ENCODE measurements at places on chromosomes 16 and 17. TPM values are rescaled to one million over a fixed set of nuclear protein-coding genes. Genes with fewer than 3 reads are reported as not detected.

- no peak overlapping the region for H3K4me3 ChIP-seq
- no peak for DNase-seq
- no peaks in the 10 kb centered on the region for H3K36me3 ChIP-seq
- H3K27me3 ChIP-seq: no peaks in the 10 kb centered on the region
- H3K27ac ChIP-seq: no peak overlapping the region
- peaks cover 2% of the 10 kb centered on the region for H3K4me1 ChIP-seq
Measured at GRCh38 chr16:72299684-72300243, 127.8 kb upstream of the PMFBP1 start.

DNA sequence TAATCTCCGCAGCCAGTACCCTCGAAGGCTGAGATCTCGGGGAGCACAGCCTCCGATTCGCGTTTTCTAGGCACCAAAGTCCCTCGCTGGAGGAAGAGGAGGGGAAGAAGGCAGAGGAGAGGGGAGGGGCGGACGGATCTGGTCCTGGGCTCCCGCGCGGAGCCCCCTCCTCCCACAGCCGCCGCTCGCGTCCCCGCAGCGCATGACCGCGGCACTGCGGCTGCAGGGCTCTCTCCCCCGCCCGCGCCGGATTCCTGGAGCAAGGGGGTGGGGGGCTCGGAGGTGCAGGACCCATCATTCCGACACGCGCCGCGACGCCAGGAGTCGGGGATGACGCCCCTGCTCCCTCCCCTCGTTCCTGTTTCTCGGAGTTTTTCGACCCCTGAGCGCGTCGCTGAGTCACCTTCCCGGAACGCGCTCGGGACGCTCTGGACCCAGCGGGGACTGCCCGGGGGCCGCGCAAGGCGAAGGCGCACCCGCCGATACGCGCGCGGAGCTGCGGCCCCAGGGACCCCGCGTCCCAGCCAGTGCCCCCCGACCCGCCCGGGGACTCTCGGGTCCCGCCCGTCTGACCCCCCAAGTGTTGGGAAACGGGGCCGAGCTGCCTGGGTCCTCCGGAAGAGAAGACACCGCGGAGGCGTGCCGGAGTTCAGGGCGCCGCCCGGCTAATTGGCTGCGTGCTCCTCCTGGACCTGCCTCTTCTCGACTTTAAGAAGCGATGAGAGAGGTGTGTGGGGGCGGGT is 1.4 kb upstream of the SPHK1 start:
- peaks cover 14% of the 10 kb centered on the region for H3K4me1 ChIP-seq
- peak; percentile 78 for DNase-seq
- H3K27me3 ChIP-seq: no peaks in the 10 kb centered on the region
- H3K36me3 ChIP-seq: peaks cover 11% of the 10 kb centered on the region

GRCh38 chr16:3983081-3983520 is 102.6 kb upstream of the CREBBP start:
- peaks cover 13% of the 10 kb centered on the region for H3K4me1 ChIP-seq
- no peak overlapping the region for H3K27ac ChIP-seq
- H3K4me3 ChIP-seq: no peak overlapping the region

DNA sequence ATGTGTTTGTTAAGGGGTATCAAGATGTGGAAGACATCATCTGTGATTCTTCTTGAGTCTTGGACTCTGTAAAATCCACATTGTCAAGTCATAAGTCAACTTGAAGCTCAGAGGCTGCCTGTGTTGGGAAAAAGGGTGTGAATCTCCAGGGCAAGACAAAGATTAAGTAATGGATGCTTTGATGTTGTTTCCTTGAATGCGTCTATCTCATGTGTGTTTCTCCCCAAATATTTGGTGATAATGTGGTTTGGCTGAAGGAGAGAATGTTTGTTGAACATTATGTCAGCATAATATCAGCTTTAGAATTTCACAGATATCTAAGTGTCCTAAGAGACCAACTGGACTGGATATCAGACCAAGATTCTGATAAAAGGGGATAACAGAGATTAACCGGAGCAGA is 24.1 kb upstream of the KCNJ16 start:
- H3K4me3 ChIP-seq: no peak overlapping the region
- DNase-seq: no peak
- H3K27ac ChIP-seq: no peak overlapping the region
- peaks cover 5% of the 10 kb centered on the region for H3K4me1 ChIP-seq
- H3K27me3 ChIP-seq: no peaks in the 10 kb centered on the region

DNA sequence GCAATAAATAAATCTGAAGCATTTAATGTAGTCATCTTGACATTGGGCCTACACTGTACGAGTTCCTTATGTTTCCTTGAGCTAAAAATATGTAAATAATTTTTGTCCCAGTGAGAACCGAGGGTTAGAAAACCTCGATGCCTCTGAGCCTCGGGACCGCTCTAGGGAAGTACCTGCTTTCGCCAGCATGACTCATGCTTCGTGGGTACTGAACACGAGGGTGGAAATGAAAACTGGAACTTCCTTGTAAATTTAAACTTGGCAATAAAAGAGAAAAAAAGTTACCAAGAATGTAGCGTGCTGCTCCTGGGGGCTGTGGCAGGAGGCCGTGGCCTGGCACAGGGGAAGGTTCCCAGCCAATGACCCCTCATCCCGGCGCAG is 74.1 kb downstream of the SOCS1 start:
- H3K27ac ChIP-seq: no peak overlapping the region
- peaks cover 8% of the 10 kb centered on the region for H3K4me1 ChIP-seq
- no peaks in the 10 kb centered on the region for H3K27me3 ChIP-seq
- no peak overlapping the region for H3K4me3 ChIP-seq

DNA sequence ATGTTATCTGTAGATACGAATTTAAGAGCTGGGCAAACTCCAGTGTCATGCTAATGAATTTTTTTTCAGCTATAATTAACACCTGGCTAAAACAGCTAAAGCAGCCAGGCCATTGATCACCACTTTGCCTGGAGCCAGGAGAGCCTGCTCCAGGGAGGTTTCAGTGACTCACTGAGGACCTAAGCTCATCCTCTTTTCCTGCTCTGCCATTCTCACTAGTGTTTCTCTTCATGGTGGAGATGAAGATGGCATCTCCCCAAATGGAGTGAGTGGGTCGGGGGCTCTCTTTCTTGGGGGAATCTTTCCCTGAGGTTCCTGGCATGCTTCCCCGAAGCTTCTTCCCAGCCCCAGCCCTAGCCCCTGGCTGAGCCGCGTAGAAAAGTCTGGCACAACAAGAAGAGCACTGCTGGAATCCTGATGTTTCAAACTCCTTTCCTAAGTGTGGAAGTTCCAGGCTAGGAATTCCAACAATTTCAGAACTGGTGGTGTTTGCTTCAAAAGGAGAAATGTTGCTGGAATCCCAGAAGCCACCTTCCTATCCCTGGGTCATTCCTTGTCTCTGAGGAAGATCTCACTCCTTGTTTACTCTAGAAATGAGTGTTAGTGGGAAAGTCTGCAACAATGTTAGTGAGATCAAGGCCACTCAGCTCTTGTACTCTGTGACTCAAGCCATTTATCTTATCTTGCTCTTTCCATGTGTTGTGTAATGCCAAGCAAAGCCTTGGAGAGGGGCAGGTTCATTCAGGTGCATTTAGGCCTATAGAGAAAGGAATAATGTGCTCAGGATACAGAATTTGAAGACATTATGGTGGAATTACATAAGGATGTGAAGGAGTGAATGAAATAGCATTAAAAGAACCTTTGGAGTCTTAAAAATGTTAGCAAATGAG is 26.0 kb upstream of the B4GALNT2 start:
- no peak overlapping the region for H3K4me3 ChIP-seq
- H3K27me3 ChIP-seq: no peaks in the 10 kb centered on the region
- peaks cover 17% of the 10 kb centered on the region for H3K4me1 ChIP-seq
- DNase-seq: peak; percentile 83
- no peaks in the 10 kb centered on the region for H3K36me3 ChIP-seq

DNA sequence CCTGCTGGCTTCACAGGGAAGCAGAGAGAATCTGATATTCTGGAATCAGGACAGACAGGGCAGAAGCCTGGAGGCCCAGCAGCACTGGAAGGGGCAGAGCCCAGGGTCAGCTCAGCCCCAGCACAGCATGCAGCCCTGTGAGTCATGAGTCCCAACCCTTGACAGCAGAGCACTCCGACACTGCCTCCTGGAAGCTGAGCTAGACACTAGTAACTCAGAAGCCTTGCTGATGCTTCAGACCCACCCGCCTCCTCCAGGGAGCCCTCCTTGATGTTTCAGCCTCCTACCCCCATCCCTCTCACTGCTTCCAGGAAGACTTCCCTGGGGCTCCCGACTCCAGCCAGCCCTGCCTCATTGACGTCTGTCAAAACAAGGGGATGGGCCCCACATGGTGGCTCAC is 6.9 kb downstream of the CAMKK1 start:
- DNase-seq: peak; percentile 70
- H3K4me3 ChIP-seq: no peak overlapping the region
- H3K27ac ChIP-seq: 0 out of 2 replicates have a peak overlapping the region, but pooled peaks have one; percentile 1

- H3K4me3 ChIP-seq: peak overlapping the region; percentile 0
- peaks cover 4% of the 10 kb centered on the region for H3K27me3 ChIP-seq
Measured at GRCh38 chr17:83083368-83084201, 4.2 kb downstream of the METRNL start.

DNA sequence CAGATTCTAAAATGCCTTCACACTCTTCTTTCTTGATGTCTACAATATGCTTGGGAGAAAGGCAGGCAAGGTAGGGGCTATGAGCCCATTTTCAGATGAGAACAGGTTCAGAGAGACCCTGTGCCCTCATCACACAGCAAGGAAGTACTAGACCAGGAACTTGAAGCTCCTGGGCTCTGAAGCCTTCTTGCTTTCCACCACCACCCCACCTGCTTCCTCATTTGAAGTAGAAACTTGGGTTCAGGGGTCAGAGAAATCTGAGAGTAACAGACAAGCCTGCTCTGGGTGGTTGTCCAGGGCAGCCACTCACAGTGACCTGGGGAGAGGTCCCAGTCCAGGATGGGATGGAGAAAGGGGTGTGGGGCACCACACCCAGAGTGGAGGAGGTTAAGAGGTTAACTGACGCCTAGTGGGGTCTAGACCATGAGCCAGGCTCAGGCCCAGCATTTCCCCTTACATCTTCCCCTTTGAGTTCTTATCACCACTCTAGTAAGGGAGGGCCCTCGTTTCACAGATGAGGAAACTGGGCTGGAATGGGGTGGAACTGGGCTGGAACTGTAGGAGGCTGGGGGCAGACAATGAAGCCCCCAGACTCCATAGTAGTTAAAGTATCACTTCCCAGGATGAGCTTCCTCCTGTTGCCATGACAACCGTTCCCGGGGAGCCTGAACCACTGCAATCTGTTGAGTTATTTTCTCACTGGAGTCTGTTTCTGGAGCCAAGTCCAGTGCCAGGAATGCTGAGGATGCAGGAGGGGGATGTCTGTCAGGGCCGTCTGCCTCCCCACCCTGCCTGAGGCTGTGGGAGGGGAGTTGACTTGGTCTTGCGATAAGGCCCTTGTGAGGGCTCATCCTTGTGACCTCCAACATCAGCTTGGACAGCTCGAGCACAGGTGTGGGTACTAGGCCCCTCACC is 16.2 kb upstream of the PHF12 start:
- no peak for DNase-seq
- no peak overlapping the region for H3K4me3 ChIP-seq
- H3K27me3 ChIP-seq: peaks cover 27% of the 10 kb centered on the region
- no peaks in the 10 kb centered on the region for H3K36me3 ChIP-seq
- H3K27ac ChIP-seq: no peak overlapping the region

DNA sequence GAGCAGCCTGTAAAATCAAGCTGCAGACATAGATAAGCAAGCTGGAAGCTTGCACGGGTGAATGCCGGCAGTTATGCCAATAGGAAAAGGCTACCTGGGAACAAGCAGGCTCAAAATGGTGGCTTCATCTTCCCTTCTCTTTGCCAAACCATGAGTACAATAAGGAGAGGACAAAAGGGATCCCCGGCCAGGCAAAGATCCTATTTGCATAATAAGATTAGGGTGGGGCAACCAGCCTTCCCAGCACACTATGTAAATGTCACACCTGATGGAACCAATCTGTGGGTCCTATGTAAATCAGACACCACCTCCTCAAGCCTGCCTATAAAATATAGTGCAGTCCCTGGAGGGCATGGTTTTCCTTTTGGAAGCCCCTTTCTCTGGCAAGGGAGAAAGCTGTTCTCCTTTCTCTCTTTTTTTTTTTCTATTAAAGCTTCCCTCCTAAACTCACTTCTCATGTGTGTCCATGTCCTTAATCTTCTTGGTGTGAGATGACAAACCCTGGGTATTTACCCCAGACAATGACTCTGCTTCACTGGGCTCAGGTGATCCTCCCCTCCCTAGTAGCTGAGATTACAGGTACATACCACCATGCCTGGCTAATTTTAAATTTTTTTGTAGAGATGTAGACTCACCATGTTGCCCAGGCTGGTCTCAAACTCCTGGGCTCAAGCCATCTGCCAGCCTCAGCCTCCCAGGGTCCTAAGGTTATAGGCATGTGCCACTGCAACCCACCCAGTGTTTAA is 44.2 kb downstream of the PSMD12 start:
- H3K27ac ChIP-seq: no peak overlapping the region
- no peaks in the 10 kb centered on the region for H3K27me3 ChIP-seq
- no peak overlapping the region for H3K4me3 ChIP-seq
- DNase-seq: no peak

DNA sequence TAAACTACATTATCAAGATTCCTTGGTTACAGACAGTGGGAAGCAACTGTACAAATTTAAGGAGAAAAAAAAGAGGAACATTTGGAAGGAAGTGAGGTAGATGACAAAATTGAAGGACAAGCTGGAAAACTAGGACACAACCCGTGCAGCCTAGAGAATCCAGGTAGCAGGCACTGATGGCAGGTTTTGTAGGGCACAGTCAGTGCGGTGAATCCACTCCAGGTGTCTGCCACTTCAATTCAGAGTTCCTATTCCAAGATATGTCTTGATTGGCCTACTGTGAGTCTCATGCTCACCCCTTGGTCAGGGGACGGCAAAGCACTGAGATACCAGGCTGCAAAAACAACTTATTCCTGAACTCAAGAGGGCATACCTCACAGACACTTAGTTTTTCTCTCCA is 37.8 kb downstream of the TNRC6C start:
- DNase-seq: no peak
- no peaks in the 10 kb centered on the region for H3K36me3 ChIP-seq
- H3K27ac ChIP-seq: no peak overlapping the region
- peaks cover 13% of the 10 kb centered on the region for H3K4me1 ChIP-seq
- H3K27me3 ChIP-seq: no peaks in the 10 kb centered on the region

- 0 out of 2 replicates have a peak, but pooled peaks cover 2% of the 10 kb centered on the region for H3K4me1 ChIP-seq
- H3K36me3 ChIP-seq: no peaks in the 10 kb centered on the region
- peak; percentile 54 for DNase-seq
- H3K27ac ChIP-seq: no peak overlapping the region
- H3K4me3 ChIP-seq: no peak overlapping the region
Measured at GRCh38 chr17:14755002-14755401, 454.1 kb downstream of the HS3ST3B1 start.

DNA sequence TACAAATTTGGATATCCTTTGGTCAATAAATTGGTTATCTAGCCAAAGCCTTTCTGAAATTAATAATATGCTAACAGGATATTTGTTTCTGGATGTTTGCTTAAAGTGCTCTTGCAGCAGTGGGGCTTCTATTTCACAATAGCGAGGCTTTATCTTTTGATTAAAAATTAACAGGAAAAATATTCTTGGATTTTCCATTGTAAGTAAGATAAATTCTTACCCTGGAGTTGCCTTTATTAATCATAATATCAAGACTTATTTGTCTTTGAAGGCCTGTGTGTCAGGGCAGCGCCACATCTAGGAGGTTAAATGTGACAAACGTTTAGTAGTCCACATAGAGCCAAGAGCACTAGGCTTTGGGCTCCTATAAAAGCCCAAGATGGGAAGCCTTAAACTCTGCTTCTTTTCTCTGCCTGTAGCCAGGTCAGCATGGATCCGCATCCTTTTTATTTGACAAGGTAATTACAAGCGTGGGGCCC is 5.3 kb downstream of the TMEM97 start:
- no peaks in the 10 kb centered on the region for H3K27me3 ChIP-seq
- peaks cover 14% of the 10 kb centered on the region for H3K36me3 ChIP-seq
- H3K4me3 ChIP-seq: no peak overlapping the region
- no peak overlapping the region for H3K27ac ChIP-seq
- no peak for DNase-seq
- H3K4me1 ChIP-seq: peaks cover 7% of the 10 kb centered on the region

The XYLT1 gene
- 9.0 TPM for polyA plus RNA-seq

The GNG13 gene
- polyA plus RNA-seq: not detected

The CCL15 gene
- polyA plus RNA-seq: not detected

The ZACN gene
- not detected for polyA plus RNA-seq
